Left kidney (tissue), 8 donors: ENCODE measurements at places on chromosomes 16 and 17.

GRCh38 chr17:74408815-74409214 is 23.1 kb upstream of the GPRC5C start:
- no peak for DNase-seq

DNA sequence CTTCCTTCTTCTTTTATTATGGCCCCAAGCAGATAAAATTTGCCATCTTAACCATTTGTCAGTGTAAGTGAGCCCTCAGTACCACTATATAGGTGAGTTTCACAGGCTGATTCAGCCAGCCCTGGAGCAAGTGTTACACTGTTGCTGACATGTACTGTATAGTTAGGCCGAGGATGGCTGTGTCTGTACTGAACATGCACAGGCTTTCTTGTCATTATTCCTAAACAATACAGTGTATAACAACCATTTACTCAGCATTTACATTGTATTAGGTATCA is 53.7 kb downstream of the AMFR start:
- DNase-seq = no peak

- DNase-seq = no peak
Measured at GRCh38 chr17:75481194-75482068, 25.0 kb downstream of the TMEM94 start.

DNA sequence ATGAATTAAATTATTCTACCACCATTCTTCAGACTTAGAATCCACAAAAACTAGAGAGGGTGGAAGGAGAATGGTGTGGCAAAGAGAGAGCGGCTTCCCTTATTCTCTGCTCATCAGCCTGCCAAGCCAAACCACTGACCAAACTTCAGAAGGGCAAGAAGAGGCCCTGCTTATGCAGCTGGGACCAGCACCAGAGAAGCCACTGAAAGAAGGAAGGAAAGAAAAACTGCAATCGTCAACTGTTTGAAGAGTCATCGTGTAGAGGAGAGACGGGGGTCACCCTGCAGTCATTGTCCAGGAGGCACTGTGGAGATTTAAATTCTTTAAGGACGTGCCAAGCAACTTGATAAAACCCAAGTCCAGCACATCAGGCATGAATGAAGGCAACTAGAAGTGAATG is 15.6 kb downstream of the PMP22 start:
- no peak for DNase-seq

GRCh38 chr16:2971134-2971984 is 2.2 kb downstream of the PAQR4 start:
- no peak for DNase-seq

DNA sequence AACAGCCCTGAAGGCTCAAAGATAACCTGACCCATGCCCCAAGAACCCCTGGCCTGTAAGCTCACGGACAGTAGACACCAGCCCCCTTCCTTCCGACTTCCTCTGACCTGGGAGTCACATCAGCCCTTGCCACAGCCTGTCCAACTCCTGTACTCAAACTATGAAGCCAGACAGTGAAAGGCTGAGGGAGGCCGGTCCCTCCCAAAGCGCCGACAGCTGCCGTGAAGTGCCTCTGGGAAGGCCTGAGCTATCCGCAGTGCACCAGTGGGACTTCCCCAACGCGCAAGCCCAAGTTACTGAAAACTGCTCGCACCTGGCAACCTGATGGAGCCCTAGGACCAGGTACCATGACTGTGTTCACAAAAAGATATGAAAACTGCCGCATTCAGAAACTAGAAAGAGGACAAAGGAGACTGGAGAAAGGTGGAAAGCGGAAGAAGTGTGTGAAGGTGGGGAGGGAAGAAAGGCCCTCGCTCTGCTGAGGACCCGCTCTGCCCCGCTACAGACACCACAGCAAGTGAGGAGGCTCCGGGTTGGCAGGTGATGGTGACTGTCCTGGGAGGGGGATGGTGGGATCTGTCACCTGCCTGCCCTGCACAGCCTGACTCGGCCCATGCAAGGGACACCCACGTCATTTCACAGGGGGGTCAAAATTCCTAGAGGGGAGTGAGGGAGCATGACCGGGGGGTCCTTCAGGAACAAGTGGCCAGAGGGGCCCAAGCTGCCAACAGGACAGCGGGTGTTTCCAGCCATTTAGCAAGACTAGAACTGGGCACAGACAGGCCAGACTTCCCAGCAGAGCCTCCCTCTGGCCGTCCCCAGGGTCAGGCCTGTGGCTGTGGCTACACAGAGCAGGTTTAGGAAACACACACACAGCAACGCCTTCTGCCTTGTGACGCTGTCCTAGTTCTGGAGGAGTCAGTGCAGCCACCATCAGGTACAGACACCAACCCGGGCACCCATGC is 13.1 kb upstream of the TRAP1 start:
- DNase-seq = no peak

GRCh38 chr16:20849589-20850390 is 43.5 kb downstream of the REXO5 start:
- DNase-seq = peak; percentile 69

DNA sequence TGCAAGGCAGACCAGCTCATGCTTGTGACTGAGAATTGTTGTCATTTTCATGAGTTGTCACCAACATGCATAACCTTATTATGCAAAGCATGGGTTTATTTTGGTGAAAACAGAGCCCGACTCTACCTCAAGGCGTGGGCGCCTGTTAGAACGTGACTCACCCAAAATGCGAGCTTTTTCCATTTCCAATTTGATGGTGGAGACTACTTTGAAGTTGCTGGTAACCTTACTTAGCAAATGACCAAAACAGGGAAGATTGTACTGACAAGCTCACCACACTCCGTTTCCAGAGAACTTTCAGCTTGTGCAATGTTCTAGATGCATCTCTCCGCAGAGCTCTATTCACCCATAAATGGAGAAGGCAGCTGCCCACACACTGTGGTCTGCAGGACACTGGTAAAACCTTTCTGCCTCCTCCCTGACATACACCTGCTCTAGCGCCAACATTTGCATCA is 284.5 kb downstream of the MAF start:
- DNase-seq = no peak

DNA sequence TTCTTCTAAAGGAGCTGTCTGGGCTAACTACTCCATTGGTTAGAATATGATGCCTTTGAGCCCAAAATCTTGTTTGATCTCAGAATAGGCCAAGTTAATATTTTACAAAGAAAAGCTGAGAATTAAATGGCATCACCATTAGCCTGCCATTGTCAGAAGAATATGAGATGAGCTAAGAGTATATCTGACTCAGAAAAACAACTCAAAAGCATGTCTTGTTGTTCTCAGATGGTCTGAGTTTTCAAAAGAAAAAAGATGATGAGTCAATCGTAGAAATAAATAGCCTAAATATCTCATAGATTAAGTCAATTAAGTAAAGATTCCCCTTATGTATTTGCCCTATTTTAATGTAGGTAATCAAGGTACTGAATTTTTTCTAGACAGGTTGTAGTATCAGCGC is 197.1 kb upstream of the TBX2 start:
- no peak for DNase-seq

GRCh38 chr17:4950746-4951204 is at the start of gene ENO3:
TSS of gene ENO3 (plus strand) at chr17:4951119. CDS start at chr17:4951830, 711 bp downstream.
- no peak for DNase-seq

GRCh38 chr16:85148931-85149330 is 36.7 kb upstream of the CIBAR2 start:
- no peak for DNase-seq

- DNase-seq = no peak
Measured at GRCh38 chr16:49959552-49960277, 65.3 kb upstream of the CNEP1R1 start.

DNA sequence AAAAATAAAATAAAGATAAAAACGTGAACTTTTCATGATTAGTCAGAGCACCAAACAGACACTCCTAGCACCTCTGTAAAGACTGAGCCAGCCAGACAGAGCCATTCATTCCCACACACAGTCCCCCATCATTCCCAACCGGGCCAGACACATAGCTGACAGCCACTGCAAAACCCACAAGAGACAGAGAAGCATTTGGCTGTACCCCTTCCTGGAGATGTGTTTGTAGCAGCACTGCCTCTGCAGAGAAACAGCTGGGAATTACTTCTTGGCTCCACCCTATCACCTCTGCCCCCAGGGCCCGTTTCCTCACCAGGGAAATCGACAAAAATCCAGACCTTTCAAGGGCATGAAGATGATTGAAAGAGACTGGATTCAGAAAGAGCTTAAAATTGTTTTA is 46.4 kb downstream of the MYH11 start:
- DNase-seq = no peak

DNA sequence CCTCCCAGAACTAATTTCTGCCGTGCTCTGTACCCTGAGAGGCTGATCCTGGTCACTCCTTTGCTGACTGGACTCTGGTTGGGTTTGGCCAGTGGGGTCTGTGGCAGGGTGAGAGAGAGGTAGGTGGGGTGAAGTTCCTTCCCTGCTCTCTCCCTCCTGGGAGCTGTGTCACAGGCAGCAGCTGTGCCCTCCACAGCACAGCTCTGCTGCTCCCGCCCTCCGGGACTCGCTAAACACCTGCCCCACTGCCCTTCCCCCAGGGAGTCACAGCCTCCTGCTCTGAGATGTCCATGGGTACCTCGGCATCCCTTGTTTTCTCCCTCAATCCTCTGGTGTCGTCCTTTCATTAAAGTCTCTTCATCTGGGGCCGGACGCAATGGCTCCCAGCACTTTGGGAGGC is 66.4 kb downstream of the SRCIN1 start:
- DNase-seq = no peak

DNA sequence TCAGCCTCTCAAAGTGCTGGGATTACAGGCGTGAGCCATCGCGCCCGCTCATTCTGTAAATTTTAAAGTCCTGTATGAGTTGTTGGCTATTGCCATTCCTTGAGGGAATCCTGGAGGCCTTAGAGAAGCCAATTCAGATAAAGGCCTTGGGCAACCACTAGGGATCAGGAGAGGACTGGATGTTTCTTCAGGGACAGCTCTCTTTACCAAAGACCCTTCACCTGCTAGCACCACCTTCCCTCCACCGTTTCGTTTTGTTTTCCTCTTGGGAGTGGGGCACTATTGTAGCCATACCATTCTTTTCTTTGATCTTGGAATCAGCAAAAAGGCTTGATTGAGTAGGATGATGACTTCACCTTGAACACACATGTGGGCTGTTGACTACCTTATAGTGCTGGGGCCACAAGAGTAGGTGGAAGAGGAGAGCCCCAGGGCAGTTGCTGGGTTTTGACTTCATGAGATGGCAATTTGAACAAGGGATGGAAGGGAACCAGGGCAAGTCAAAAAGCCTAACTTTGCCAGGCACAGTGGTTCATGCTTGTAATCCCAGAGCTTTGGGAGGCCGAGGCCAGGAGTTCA is 7.0 kb upstream of the ANKRD40CL start:
- DNase-seq = no peak

- DNase-seq = no peak
Measured at GRCh38 chr16:73753931-73754330, 542.7 kb upstream of the PSMD7 start.

- DNase-seq = no peak
Measured at GRCh38 chr17:7493941-7494340, 9.8 kb downstream of the POLR2A start.
